ENCODE measurements at places on chromosomes 5 and 9.

- no peak for DNase-seq
Measured at GRCh38 chr5:39440958-39441624, 16.3 kb upstream of the DAB2 start.

DNA sequence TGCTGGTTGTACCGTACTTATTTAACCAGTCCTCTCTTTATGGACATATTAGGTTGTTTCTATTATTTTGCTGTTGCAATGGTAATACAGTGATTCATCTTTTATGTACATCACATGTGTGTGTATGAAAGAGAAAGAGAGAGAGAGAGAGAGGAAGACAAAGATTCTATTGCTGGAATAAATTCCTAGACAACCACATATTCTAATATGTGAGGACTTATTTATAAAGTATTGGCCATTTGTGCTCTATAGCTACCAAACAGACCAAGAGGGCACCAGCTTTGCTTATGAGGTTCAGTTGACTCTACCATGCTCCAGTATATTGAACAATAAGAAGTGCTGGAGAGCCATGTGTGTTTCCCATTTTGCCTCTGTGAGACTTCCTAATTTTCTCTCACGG lies 513.5 kb downstream of the DMAC1 start:
- no peak for DNase-seq

DNA sequence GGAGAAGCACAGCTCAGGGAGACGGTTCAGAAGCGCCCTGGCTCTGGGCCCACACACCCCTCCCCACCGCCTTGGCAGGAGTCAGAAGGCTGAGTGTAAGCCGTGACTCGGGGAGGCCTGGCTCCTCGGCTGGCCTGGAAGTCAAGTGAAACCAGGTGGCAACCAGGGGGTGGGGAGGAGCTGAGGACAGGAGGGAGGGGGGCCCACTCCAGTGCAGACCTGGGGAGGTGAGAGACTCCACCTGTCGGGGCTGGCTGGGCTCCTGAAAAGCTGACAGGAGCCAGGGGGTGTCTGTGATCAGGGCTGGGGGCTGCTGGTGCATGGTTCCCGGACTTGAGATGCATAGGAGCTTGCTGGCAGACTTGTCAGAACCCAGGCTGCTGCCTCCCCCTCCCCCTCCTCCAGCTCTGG lies 150.2 kb upstream of the PHYKPL start:
- DNase-seq = no peak

GRCh38 chr9:130635721-130636647 lies 28.4 kb upstream of the PRDM12 start:
- DNase-seq = no peak

- no peak for DNase-seq
Measured at GRCh38 chr5:81212211-81212751, 20.8 kb upstream of the CKMT2 start.

- DNase-seq = no peak
Measured at GRCh38 chr9:18405240-18405639, 68.7 kb upstream of the ADAMTSL1 start.

All from activated CD4-positive, alpha-beta T cell treated with anti-CD3 and anti-CD28 coated beads, Interleukin-2, amount 10 ng/mL, durations not matched to agents 7 days and 5 days (primary cell).